Hippocampal formation (tissue), 2 donors: ENCODE measurements at places on chromosomes 3 and 15.

GRCh38 chr3:58635371-58636285 is 30.9 kb downstream of the FAM3D start:
- no peak for DNase-seq

- no peak for DNase-seq
Observed at GRCh38 chr3:127798716-127799115, 23.6 kb downstream of the MGLL start.

- no peak for DNase-seq
Observed at GRCh38 chr3:25633919-25634318, 30.8 kb downstream of the TOP2B start.

DNA sequence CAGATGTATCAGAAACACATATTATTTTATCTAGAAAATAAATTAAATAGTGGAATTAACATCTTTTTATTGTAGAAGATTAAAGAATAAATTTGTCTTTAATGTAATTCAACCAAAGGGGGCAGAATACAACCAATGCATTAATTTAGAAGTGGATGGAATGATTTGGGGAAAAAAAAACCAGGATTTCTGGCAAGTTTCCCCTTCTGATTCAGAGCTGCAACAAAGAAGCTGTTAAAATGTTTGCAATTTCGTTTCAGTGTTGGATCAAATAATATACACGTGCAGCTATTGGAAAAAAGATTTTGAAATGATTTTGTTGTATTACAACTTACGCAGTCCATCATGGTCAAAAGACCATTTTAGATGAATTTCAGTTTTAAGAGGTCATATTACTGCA is 71.6 kb upstream of the ZNF280D start:
- DNase-seq = no peak

DNA sequence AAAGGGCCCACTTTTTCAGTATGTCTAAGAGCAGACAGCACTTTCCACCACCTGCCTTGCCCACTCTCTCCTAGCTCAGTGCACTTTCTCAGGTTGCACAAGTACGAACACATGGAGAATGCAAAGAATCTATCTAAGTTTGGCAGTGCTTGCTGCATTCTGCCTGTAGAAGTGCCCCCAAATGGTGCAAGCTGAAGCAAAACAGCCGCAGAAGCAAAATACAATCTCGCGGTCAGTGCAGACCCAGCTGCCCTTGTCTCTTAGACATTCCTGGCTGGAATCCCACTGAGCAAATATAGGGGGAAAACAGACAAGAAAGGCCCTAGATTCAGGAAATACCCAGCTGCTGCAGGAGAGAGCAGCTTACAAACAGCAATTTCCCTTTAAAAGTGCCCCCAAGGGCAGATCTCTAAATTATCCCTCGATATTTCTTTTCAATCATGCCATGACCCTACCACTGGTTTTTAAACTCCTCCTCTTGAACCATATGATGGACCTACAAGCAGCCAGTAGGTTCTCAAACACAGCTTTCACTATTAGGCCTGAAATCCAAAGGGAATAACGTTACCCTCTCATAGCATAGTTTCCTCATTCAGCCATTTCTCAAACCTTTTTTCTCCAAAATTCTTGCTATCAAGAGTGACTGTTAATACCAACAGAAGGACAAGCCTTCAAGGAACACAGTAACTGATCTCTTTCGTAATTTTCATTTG is 67.0 kb downstream of the TNIK start:
- DNase-seq = no peak

- no peak for DNase-seq
Observed at GRCh38 chr15:49751751-49752150, 130.9 kb downstream of the DTWD1 start.

DNA sequence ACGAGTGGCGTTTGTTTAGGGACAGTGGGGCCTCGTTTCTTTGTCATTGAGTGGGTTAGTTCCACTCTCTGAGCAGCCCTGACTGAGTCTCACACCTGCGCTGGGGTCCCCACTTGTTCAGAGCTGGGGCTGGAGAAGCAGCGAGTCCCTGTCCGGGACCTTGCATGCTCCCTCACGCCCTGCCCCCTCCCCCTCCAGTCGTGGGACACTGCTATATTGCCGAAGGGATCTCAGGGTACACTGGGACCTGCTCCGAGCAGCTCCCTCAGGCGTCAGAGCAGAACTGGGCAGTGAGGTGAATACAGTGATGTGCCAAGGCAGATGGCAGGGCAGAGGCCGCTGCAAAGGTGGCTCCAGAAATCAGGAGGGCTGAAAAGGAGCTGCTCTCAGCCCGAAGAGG is 59.9 kb upstream of the KLF13 start:
- no peak for DNase-seq

GRCh38 chr3:63521657-63522056 is 130.8 kb upstream of the SNTN start:
- no peak for DNase-seq

DNA sequence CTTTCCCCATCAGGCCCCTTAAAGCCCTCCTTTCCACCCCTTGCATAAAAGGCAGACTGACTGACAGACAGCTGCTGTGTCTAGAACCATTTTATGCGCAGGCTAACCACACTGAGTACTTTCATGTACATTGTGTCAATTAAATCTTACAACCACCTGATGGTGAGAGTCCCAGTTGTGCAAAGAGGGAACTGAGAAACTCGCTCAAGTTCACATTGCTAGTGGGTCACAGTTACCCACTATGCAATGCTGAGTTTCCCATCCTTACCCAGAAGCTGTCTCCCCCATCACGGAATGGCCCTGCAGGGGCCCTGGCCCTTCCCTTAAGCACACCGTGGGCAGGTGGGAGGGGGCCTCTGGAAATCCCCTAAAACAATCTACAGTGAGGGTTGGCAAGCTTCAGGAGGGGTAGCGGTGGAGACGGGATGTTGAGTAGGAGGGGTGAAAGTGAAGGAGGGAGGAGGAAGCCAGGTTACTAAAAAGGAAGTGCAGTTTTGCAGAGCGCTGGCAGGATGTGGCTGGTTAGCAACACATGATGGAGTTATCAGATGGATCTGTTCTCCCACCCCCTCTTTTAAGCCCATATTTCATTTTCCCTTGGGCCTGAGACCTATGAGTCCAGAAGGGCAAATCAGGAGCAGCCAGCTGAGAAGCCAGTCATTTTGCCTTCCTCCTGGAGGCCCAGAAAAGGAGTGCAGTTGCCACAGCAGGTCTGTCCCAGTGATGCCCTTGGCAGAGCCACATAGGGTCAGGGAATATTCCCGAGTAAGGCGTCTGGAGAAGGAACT is 30.0 kb downstream of the STARD5 start:
- DNase-seq = no peak

DNA sequence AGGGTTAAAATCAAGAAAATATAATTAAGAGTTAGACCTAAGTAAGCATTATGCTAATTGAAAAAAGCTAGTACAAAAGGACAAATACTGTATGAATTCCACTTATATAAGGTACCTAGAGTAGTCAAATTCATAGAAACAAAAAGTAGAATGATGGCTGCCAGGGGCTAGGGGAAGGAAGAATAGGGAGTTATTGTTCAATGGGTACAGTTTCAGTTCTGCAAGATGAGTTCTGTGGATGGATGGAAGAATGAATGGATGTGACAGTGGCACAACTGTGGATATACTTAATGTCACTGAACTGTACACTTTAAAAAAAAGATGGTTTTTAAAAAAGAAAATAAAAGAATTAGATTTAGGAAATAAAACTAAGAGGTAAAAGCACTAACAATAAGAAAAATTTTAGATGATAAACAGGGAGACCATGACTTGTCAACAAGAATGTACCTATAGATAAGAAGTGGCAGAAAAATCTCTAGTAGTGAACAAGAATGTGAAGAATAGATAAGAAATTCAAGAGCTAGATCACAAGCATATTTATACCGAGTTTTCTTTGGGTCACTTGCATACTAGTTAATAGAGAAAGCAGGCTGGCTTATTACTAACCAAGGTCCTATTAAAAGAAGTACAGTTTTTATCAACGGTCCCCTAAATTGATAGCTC is 5.5 kb downstream of the IFT80 start:
- no peak for DNase-seq

DNA sequence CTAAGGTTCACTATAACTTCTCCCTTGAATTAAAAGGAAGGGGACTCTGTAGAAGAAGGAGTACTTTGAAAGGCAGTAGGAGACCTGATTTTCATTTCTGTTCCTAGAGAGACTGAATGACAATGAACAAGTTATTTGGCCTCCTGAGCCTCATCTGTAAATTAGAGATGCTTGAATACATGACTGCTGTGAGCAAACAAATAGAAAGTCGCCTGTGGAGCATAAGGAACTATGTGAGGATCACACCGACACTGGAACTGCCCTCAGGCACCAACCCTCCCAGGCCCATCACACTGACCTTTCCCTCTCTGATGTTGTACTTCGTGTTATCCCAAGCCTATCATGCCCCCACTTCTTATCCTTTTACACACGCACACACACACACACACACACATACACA is 48.6 kb downstream of the IMPG2 start:
- DNase-seq = no peak

GRCh38 chr15:68015244-68015643 is 38.9 kb upstream of the PIAS1 start:
- no peak for DNase-seq

GRCh38 chr3:4809922-4810321 is 169.3 kb upstream of the BHLHE40 start:
- no peak for DNase-seq
